ENCODE measurements at places on chromosomes 11 and 22.
A peak's percentile ranks its signal among the peaks of the same experiment; 100 is the strongest.

- DNase-seq, result no peak
Observed at GRCh38 chr11:33885338-33886005, 6.4 kb downstream of the LMO2 start.

GRCh38 chr22:31292236-31292989 lies at the start of gene PIK3IP1:
Gene PIK3IP1 (minus strand): TSS chr22:31292488. CDS start chr22:31292344, 144 bp downstream.
- DNase-seq, result peak; percentile 74

- no peak for DNase-seq
Observed at GRCh38 chr11:95577716-95578460, 211.7 kb downstream of the FAM76B start.

DNA sequence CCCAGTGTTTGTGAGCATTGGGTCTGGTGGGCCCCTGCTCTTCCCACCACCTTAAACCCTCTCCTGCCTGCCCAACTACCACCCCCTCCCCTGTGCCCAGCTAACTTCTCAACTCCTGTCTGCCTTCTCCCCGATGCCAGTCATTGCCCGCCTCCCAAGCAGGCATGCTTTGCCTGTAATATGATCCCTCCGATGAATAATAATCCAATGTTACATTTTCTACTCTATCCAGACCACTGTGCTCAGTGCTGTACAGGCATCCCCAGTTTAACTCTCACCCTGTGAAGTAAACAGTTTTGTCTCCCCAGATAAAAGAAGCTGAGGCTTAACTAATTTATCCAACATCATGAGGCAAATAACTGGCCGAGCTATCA lies 35.5 kb upstream of the OLFML1 start:
- no peak for DNase-seq

GRCh38 chr11:8531982-8532381 lies 62.0 kb downstream of the STK33 start:
- no peak for DNase-seq

DNA sequence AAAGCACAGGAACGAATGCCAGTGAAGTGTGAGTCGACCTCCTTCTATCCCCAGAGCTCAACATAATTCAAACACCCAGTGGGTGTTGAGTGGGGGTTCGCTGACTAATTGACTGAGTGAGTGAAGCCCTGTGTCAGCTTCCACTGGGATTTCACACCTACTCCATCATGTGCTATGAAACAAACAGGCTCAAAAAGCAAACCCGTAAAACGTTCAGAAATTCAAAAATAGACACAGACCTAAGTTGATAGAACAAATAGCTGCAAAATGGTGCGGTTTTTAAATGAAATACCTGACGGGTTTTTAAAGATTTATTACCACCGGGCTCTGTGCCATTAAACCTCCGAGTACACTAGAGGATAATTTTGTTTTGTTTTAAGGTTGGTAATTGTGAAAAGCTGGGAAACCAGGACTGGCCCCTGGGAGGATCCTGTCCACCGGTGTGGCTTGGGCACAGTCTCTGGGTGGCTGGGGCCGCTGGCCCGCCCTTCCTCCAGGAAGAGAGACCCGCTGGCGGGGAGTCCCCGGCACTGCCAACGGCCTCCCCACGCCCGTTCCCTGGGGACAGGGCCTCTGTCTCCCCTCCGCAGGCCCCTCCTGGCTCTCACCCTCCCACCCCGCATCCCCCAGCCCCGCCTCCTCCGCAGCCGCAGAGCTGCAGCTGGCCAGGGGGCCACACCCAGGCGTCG lies 13.6 kb downstream of the KCNJ5 start:
- DNase-seq, result no peak

- no peak for DNase-seq
Observed at GRCh38 chr11:96447208-96448110, 57.6 kb downstream of the JRKL start.

DNA sequence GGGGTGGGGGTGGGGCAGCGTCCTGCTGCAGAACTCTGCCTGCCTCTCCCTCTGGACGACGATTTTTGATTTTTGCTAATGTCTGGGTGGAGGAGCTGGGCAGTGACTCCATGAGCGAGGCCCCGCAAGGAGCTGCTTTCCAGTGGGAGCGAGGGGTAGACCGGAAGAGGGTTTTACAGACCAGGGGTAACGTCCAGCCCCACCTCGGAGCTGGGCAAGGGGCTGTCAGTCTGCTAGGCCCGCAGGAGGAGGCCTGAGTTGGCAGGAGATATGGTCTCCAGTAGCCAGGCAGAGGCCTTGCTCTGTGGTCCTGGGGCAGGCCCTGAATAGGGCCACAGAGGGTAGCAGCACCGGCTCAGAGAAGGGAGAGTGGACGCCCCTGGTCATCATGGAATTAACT lies 9.0 kb downstream of the MAPK8IP2 start:
- no peak for DNase-seq

- DNase-seq, result no peak
Observed at GRCh38 chr11:856397-856796, 13.7 kb downstream of the TSPAN4 start.

- no peak for DNase-seq
Observed at GRCh38 chr11:95776859-95777258, 12.7 kb downstream of the FAM76B start.

- DNase-seq, result no peak
Observed at GRCh38 chr11:19430754-19431398, 190.1 kb upstream of the E2F8 start.

- DNase-seq, result no peak
Observed at GRCh38 chr11:32006799-32007388, 84.0 kb upstream of the RCN1 start.

DNA sequence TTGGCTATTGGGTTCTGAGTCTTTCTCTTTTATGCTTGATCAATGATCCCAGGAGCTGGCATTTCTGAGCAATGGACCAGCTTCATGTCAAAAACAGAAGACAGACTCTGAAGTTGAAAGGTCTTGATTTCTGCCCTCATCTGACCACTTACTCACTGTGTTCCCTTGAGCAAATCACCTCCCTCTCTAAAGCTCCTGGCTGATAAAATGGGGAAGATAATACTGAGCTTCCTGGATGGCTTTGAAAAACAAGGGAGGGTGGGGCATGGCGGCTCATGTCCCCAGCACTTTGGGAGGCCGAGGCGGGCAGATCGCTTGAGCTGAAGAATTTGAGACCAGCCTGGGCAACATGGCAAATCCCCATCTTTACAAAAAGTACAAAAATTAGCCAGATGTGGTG lies 6.4 kb downstream of the FAM83F start:
- DNase-seq, result no peak

GRCh38 chr11:48017831-48018527 lies 37.6 kb downstream of the PTPRJ start:
- no peak for DNase-seq

DNA sequence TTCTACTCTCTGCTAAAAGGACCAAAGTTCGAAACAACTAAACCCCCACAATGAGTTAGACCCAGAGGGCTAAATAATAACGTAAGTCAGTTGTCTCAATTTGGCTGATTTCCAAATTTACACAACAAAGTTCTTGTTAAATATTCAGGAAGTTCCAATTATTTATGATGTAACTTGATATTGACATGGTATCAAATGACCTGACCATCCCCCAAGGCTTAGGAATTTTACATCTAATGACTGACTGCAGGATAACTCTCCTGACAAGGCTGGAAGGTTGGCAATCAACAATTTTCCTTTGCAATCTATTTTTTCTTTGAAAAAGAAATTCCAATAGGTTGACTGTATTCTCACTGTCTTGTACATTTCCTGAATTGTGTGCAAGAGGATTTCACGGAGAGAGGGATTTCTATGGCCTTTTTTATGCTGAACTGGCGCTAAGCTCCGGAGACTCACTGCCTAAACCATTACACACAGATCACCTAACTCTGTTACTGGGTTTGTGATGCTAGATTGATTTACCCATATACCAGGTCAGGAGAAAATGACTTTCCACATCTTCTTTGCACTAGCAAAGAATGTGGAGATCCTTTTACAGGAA lies 9.6 kb upstream of the CDON start:
- DNase-seq, result no peak

DNA sequence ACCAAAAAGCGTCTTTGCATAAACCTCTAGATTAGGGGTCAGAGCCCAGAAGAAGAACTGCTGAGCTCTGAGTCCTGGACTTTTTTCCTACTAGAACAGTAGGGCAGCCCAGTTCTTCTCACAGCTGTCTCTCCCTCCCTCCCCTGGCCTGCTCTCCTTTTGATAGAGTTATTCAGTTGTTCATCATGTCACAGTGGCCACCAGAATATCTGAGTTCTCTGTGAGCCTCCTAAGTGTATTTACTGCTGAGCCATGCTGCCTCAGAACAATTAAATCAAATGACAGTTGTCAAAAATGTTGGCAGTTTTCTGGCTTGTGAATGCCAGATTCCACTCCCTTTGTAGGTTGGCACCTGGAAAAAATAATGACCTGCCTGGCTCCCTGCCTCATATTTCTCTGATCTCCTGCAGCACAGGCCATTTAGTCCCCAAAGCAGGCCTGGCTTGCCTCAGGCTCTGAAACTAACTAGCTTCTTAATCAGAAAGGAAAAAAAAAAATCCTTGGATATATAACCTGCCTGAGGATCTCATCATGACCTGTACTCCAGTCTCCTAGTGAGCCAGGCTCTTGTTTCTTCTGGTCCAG lies 377.4 kb upstream of the LARGE1 start:
- no peak for DNase-seq

DNA sequence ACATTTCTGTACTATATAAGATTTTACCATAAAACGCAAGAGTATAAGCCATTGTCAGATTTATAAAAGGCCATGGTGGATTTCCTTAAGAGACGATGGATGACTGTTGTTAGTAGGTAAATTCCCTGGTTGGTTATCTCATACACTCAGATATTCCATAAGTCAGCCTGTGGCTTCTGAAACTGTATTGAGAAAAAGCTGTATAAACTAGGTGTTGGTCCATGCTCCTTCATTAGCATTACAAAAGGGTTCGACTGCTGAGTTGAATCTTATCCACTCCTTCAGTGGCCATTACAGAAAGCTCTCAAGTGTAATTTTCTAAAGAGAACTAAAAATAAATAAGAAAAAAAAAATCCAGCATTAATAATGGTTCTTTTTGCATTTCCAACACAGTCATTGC lies 5.3 kb downstream of the GRAP2 start:
- DNase-seq, result no peak

DNA sequence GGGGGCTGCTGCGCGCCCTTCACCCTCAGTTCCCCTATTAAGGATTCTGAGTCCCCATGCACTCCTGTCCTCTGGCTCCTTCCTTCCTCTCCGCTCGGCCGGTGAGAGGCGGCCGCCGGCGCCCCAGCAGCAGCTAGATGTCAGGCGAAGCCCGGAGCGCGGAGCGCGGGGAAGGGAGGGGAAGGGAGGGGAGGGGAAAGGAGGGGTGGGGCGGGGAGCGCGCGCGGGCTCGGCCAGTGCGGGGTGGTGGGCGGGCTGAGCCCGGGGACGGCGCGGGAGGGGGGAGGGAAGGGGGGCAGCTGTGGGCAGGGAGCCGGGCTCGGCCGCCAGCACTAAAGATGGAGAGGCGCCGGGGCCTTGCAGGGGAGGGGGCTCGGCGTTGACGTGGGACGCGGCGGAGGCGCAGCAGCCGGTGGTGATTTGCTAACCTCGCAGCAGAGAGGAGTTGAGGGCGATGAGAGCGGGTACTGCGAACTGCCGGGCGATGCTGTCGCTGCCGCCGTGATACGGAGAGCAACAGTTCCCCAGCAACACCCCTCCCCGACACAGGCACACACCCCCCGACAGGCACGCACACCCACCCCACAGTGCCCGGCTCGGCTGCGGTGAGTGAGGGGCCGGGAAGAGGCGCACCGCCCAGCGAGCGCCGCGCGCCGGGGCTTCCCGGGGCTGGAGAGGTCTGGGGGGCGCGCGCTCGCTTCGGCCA lies at the start of gene ZBTB16:
Gene ZBTB16 (plus strand): TSS at position 434 of the 706 bp plus-strand sequence. CDS start 3,590 bp downstream, outside the sequence.
- peak; percentile 33 for DNase-seq

DNA sequence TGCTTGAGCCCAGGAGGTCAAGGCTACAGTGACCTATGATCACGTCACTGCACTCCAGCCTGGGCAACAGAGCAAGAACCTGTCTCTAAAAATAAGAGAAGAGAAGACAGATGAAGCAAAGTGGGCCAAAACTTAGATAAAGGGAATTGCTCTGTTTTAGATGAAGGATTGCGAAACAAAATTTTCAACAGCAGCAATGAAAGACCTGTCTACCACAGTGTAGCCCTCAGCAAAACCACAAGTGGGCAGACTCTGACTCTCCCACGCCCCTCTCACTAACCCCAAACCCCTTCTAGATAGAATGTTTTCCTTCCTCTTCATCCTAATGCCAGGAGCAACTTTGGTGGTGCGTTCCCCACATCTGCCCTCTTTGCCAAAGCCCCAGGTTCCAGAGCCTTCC lies 105.6 kb upstream of the ALDH3B2 start:
- DNase-seq, result no peak

DNA sequence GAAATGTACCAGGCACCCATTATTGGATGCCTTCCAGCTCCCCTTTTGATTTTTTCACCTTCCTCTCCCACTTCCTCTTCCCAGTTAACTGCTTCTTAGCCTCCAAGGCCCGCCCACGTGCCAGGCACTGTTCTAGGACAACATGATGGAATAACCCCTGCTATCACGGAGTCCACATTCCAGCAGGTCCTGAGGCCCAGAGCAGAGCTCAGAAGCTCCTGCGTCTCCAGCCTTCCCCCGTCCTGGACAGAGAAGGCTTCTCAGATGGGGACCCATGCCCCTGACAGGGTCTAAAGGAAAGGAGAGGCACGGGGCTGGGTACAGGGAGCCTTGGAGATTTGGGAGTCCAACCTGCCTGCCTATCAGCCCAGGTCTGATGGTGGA lies 29.1 kb downstream of the TRIM29 start:
- DNase-seq, result no peak

DNA sequence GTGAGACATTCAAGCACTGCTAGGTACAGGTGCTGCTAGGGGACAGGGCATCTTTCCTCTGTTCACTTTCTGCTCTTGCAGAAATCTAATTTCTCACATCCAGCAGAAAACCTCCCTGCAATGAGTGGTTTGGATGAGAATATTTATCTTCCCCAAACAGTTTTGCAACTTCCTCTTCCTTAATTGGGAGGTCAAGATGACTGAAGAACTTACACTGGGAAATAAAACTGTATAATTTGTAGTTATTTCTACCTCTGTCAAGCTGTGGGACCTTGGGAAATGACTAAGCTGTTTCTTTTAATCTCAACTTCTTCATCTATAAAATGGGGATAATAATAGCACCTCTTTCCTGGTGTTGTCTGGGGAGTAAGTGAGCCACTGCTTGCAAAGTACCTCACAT lies 69.8 kb downstream of the PRR5L start:
- no peak for DNase-seq

Measured in stimulated activated CD4-positive, alpha-beta T cell treated with anti-CD3 and anti-CD28 coated beads, TNF-alpha, amount 100 ng/mL, for 48 hours (primary cell).